ENCODE measurements at places on chromosomes 5 and 9. TPM values are rescaled to one million over a fixed set of nuclear protein-coding genes. Genes with fewer than 3 reads are reported as not detected.
A peak's percentile ranks its signal among the peaks of the same experiment; 100 is the strongest.

DNA sequence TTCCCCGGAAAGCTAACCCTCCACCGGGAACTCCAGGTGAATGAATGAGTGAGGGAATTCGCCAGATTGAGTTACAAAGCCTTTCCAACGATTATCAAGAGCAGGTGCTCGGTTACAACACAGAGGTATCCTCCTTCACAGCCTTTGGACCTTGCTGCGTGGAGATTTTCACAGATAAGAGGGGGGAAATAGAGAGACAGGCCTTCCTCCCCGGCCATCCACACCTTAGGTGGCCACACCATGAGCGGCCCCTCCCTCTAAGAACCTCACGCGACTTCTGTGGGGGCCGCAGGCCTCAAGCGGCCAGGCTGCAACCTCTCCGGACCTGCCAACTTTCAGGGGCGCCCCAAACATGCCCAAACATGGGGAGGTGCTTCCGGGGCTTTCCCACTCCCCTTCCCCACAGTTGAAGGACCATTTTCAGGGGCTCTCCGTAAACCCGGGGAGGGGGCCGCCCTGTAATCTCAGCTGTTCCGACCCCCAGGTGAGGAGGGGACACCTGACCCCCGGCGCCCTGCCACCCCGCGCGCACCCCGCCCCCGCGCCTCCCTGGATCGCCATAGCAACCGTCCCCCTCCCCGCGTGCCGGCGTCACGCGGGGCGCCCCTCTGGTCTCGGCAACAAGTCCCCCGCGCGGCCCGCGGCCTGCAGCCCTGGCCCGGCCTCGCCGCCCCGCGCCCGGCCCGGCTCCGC lies 603 bp downstream of the DENND1A start:
- peak overlapping the region; percentile 51 for H3K4me3 ChIP-seq
- peak; percentile 55 for DNase-seq
- H3K27ac ChIP-seq: no peak overlapping the region
- H3K36me3 ChIP-seq: no peaks in the 10 kb centered on the region
- peaks cover 14% of the 10 kb centered on the region for H3K4me1 ChIP-seq

GRCh38 chr9:123528501-123528900 lies 172.5 kb downstream of the CRB2 start:
- no peak overlapping the region for H3K27ac ChIP-seq
- H3K4me1 ChIP-seq: no peaks in the 10 kb centered on the region
- no peak for DNase-seq
- no peaks in the 10 kb centered on the region for H3K27me3 ChIP-seq

Gene EFNA5
- 0.72 TPM for polyA plus RNA-seq

DNA sequence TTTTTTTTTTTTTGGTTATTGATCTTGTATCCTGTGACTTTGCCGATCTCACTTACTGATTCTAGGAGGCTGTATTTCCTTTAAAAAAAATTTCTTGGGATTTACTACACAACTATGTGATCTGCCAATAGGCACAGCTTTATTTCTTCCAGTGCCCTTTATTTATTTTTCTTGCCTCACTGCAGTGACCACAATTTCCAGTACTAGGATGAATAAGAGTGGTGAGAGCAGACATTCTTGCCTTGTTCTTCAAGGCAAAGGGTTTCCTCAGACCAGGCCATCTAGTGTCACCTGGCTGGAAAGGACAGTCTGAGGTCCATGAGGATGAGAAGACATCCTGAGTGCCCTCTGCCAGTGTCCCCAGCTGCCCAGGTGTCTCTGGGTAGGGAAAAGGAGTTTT lies 265.4 kb downstream of the SPOCK1 start:
- no peaks in the 10 kb centered on the region for H3K4me1 ChIP-seq
- no peaks in the 10 kb centered on the region for H3K36me3 ChIP-seq
- no peaks in the 10 kb centered on the region for H3K27me3 ChIP-seq
- no peak overlapping the region for H3K4me3 ChIP-seq
- no peak for DNase-seq

DNA sequence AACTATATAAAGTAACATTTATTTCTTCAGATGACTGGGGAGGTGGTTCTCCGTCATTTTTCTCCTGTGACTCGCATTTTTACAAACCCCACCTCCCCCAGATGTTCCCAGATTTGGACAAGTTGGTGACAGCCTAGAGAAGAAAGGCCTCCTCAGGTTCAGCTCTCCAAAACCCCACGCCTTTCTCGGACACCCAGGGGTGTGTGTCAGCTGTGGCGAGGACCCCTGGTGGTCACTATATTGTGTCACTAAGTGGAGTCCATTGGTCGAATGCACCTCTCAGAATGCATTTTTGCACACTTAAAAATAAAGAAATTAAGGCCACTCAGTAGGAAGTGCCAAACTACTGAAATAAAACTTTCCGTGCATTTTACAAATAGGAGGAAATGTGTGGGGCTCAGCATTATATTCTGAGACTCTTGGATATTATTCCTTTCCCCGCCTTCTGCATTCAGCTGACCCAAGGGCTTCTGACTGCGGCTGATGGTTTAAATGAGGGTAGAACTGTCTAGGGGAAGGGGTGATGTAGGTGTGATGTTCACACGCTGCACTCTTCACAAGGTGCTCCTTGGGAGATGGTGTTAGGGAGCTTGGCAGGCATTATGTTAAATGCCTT lies 47.6 kb downstream of the ACO1 start:
- H3K36me3 ChIP-seq: peaks cover 4% of the 10 kb centered on the region
- no peaks in the 10 kb centered on the region for H3K4me1 ChIP-seq
- H3K27ac ChIP-seq: no peak overlapping the region
- no peaks in the 10 kb centered on the region for H3K27me3 ChIP-seq
- no peak for DNase-seq

GRCh38 chr5:93348231-93348630 lies 232.8 kb downstream of the NR2F1-AS1 start:
- H3K27ac ChIP-seq: no peak overlapping the region
- H3K4me3 ChIP-seq: no peak overlapping the region
- no peaks in the 10 kb centered on the region for H3K36me3 ChIP-seq
- no peaks in the 10 kb centered on the region for H3K27me3 ChIP-seq

GRCh38 chr5:72474516-72474915 lies 32.7 kb downstream of the ZNF366 start:
- H3K4me3 ChIP-seq: no peak overlapping the region
- H3K27me3 ChIP-seq: no peaks in the 10 kb centered on the region
- no peaks in the 10 kb centered on the region for H3K4me1 ChIP-seq
- no peaks in the 10 kb centered on the region for H3K36me3 ChIP-seq
- DNase-seq: no peak

- DNase-seq: no peak
- no peak overlapping the region for H3K27ac ChIP-seq
- H3K4me3 ChIP-seq: no peak overlapping the region
- no peaks in the 10 kb centered on the region for H3K27me3 ChIP-seq
- H3K36me3 ChIP-seq: no peaks in the 10 kb centered on the region
- no peaks in the 10 kb centered on the region for H3K4me1 ChIP-seq
These were observed 31.0 kb downstream of the SLC9A3 start for GRCh38 chr5:493119-493701.

- H3K36me3 ChIP-seq: no peaks in the 10 kb centered on the region
- DNase-seq: no peak
- H3K4me3 ChIP-seq: no peak overlapping the region
- no peaks in the 10 kb centered on the region for H3K27me3 ChIP-seq
These were observed 110.5 kb upstream of the EQTN start for GRCh38 chr9:27407491-27407890.

Gene CD72
- 3.5 TPM for polyA plus RNA-seq

GRCh38 chr5:151264113-151264512 lies 11.1 kb downstream of the GM2A start:
- peaks cover 10% of the 10 kb centered on the region for H3K36me3 ChIP-seq
- H3K27ac ChIP-seq: no peak overlapping the region
- no peaks in the 10 kb centered on the region for H3K4me1 ChIP-seq

- DNase-seq: no peak
- H3K36me3 ChIP-seq: no peaks in the 10 kb centered on the region
- H3K4me1 ChIP-seq: no peaks in the 10 kb centered on the region
These were observed 634.0 kb downstream of the MAT2B start for GRCh38 chr5:164139423-164139822.

GRCh38 chr5:148374690-148375360 lies 8.9 kb upstream of the FBXO38 start:
- H3K4me3 ChIP-seq: no peak overlapping the region
- no peaks in the 10 kb centered on the region for H3K36me3 ChIP-seq
- DNase-seq: no peak
- H3K27ac ChIP-seq: no peak overlapping the region
- H3K27me3 ChIP-seq: no peaks in the 10 kb centered on the region
- H3K4me1 ChIP-seq: no peaks in the 10 kb centered on the region

- no peak overlapping the region for H3K4me3 ChIP-seq
- H3K27ac ChIP-seq: no peak overlapping the region
- H3K4me1 ChIP-seq: no peaks in the 10 kb centered on the region
- H3K27me3 ChIP-seq: no peaks in the 10 kb centered on the region
- H3K36me3 ChIP-seq: no peaks in the 10 kb centered on the region
These were observed 40.2 kb upstream of the FCN1 start for GRCh38 chr9:134957945-134958227.

Gene CCL19
- polyA plus RNA-seq: 0.68 TPM

Data from pancreas (tissue), 10 donors.